ENCODE measurements at places on chromosomes 11 and 22.

GRCh38 chr22:24416095-24416494 is 11.3 kb upstream of the ADORA2A start:
- no peak for DNase-seq

GRCh38 chr11:95831198-95831883 is 41.0 kb downstream of the CEP57 start:
- no peak for DNase-seq

GRCh38 chr11:101913656-101914055 is 1.2 kb upstream of the CEP126 start:
- no peak for DNase-seq

- DNase-seq = no peak
Observed at GRCh38 chr11:77253690-77254089, 47.8 kb downstream of the GDPD4 start.

DNA sequence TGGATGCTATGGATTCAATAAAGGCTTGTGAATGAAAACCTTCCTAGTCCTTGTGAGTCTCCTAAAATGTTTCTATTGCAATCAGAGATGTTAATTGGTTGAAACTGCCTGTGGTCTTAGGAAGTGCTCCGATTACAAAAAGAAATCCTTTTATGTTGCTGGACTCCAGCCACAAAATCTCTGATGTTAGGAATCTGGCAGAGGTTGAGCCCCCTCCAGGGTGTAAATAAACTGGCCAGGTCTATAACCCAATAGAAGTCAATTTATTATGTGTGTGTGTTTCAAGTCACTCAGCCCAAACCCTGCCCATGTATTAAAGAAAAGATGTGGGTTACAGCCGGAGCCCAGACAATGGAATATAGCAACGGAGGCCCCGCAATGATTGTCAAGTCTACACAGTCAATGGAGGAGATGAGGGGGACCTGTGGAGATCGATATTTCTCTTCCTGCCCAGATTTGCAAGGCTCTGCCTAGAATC is 218.1 kb upstream of the SORL1-AS1 start:
- DNase-seq = no peak

Measured in LNCaP clone FGC (cell line).